NCI-H1930 (cell line): ENCODE measurements at places on chromosomes 5 and 9.

GRCh38 chr5:80934751-80935150 is 25.4 kb upstream of the RASGRF2 start:
- no peak for DNase-seq

DNA sequence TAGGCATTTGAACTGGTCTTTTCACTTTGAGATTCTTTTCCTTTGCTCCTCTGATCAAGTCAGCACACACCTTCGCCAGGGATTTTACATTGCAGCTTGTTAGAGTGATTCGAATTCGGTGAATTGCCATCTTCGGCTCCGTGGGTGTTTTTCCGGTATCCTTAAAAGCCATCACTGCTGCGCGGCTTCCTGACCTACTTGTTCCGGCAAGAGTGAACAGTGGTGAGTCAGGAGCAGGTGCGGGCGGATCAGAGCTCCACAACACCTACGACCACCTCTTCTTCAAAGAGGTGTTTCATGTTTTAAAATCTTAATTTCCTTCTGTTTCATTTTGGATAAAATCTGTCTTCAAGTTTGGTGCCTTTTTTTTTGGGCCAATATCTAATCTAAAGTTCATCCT is 134.6 kb downstream of the TMC1 start:
- DNase-seq, result no peak

GRCh38 chr5:126515337-126515736 is 79.7 kb downstream of the ALDH7A1 start:
- DNase-seq, result no peak

DNA sequence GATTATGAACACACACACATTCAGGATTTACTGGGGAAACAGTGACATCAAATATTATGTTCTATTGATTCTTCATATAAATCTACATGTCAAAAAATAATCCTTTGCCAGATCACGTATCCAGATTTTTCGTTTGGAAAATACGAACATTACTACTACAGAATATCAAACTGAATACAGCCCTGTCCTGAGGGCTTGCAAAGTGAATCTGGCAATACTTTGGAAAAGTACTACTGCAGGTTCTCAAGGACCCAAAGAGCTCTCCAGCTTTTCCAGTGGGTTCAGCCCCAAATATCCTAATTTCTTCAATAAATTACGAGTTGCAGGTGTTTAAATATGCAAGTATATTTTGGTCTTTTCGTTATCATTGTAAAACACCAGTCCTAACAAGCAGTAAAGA is 411 bp upstream of the NDUFS4 start:
- DNase-seq, result no peak

DNA sequence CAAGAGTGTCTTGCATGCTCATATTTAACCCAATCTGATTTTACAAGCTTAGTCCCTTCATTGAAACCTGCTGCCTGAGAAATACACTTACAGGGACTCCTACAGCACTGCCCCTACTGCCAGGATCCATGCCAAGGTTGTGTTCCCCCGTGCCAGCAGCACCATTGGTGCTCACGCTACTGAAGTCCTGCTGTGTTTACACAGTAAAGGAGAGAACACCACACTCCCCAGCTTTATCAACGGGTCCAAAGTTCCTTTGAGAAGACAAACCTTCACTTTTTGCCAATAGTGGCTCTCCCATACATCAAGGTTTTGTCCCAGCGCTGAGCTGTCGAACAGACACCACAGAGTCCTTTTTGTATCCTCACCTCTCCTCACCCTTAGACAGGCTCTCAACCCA is 155.1 kb upstream of the WWC1 start:
- no peak for DNase-seq

- DNase-seq, result peak; percentile 51
Measured at GRCh38 chr9:112629671-112630485, 88.0 kb downstream of the INIP start.

DNA sequence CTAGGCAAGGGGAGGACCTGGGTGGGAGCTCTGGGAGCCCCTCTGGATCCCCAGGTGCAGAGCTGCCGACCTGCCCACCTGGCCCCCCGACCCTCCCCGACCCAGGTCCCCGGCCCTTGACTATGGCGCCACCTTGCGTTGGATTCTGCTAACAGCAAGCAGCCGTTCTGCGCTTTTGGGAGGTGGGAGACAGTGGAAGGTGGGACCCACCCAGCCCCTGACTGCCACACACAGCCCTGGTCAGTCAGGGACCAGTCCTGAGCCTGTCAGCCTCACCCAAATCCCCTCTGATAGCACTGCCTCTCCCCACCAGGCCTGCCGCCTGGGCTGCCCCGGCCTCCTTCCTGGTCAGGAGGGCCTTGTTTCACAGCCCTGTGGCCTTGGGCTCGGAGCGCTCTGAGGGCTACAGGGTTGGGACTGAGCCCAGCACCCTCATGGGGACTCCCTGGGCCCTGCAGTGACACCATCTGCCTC is 77.9 kb downstream of the HMCN2 start:
- DNase-seq, result peak; percentile 28

- DNase-seq, result no peak
Measured at GRCh38 chr5:117494188-117494587, 919.6 kb upstream of the SEMA6A start.

- DNase-seq, result no peak
Measured at GRCh38 chr5:120228262-120229031, 235.7 kb upstream of the PRR16 start.
